ENCODE measurements at places on chromosomes 7 and 10.

- no peak for DNase-seq
These were observed 121.4 kb upstream of the PHYHIPL start for GRCh38 chr10:59055045-59055444.

DNA sequence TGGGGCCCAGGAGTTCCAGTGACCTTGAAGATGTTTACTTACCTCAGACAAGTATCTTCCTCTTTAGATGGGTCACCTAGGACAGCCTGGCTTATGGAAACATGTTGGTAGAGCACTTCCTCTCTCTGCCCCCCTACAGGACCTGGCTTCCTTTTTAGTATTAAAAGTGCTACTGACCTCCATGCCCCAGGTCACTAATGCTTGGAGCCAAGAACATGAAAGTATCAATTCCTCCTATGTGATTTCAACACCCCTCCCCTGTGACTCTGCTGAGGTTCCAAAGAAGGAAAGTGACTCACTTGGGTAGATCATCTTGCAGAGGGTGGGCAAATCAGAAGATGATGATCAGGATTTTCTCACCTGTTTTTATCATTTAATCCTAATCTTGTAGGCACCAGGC lies 125.3 kb upstream of the CCDC6 start:
- no peak for DNase-seq

- DNase-seq, result no peak
These were observed 25.0 kb downstream of the RGS10 start for GRCh38 chr10:119517235-119518141.

- no peak for DNase-seq
These were observed 182.2 kb downstream of the GNAI1 start for GRCh38 chr7:80316811-80317210.

Measured in NCI-H446 (cell line).